ENCODE measurements at places on chromosomes 1 and 21.

DNA sequence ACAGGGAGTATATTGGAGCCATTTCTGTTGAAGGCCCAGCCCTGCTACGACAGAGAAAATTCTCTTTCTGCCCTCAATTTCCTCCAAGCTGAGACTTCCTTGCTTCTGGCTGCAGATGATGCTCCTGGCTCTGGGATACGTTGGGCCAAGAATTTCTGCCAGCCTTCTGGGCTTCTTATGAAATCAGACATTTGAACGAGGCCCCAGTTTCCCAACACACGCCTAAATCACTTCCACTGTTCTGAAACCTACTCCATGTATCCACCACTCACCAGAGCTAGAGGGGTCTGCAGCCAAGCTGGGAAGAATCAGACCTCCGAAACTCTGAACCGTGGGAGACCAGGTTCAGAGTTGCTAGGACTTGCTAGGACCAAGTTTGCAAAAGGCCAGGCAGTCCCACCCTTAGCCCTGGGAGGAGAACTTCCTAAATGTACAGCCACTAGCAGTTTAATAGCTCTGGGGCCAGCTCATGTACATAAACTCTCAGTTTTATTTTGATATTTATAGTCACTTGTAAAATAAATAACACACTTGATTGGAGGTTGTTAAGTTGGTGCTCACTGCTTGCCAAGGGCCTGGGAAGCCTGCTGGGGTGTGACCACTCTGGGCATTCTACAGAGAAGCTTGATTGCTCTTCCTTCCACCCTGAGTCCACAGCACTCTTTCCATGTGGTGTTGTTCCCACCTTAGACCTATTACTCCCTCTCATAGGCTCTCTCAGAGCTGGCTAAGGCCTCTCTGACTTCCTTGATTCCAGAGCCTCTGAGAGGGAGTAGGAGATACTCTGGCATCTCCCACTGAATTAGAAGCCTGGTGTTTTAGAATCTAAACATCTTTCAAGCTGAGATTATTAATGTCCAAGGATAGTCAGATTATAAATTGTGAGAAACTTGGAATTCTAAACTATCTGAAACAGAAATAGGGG, 83.4 kb upstream of the TRABD2B start:
- no peak for DNase-seq

GRCh38 chr1:246001142-246001836, 505.8 kb downstream of the SMYD3 start:
- no peak for DNase-seq

DNA sequence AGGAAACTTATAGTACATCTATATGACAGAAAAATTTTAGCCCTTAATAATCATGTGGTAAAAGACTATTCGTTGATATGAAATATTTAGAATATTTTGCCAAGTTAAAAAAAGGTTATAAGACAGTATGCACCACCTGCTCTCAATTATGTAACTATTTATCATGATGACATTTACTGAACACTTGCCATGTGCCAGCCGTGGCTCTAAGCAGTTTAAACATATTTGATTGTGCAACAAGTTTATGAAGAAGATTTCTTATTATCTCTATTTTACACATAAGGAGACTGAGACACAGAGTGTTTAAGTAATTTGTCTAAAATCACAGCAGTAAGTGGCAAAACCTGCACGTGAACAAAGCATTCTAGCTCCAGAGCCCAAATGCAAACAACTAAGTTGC, 199.3 kb upstream of the JUN start:
- no peak for DNase-seq

GRCh38 chr1:45863218-45863617, 59.8 kb downstream of the MAST2 start:
- no peak for DNase-seq

- no peak for DNase-seq
Observed at GRCh38 chr1:7657287-7658016, 113.6 kb upstream of the VAMP3 start.

DNA sequence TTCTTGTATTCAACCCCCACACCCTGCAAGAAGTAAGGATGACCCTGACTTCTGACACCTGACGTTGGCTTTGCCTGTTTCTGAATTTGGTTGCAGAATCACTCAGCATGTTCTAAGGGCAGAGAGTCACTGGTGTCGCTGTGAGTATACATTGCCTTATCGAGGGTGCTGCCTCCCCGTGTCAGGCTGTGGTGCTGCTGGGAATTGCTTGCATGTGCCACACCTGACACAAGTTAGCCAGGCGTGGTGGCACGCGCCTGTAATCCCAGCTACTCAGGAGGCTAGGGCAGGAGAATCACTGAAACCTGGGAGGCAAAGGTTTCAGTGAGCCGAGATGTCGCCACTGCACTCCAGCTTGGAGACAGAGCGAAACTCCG, 45.9 kb downstream of the WDR4 start:
- DNase-seq: no peak

DNA sequence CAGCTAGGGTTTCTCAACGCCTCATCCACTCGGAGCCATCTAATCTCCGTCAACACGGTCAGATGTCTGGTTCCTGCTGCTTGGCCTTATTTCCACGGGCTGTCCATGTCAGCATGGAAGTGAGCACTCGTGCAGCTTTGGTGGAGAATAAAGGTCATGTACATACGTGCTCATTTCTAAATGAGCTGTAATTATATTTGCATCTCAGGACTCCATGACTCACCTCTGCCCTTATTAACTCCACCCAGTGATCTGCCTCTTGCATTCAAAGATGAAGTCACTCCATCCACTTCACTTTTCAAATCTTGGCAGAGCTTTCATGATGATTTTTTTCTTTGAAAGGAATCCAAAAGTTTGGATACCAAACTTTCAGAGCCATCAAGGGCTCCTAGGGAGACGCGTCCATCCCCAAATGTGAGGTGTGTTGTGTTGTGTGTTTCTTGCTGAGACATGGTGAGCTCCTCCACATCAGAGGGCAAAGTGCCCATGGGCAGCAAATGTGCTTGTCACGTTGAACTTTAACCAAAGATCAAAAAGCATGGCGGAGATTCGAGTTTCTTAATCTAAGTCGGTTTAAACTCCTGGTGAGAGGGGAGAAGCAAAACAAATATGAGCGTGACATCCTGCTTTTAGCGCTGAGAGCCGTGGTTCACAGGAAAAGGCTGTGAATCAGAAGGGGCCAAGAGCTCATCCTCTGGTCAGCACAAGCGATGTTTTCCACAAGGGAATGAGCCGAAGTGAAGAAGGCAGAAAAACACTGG, 68.6 kb upstream of the ERRFI1 start:
- no peak for DNase-seq

- DNase-seq: no peak
Observed at GRCh38 chr1:47407481-47407880, 8.6 kb upstream of the FOXE3 start.

GRCh38 chr1:188170411-188170810, 1341.7 kb downstream of the PLA2G4A start:
- DNase-seq: no peak

GRCh38 chr1:200838676-200839445, 33.9 kb upstream of the GPR25 start:
- no peak for DNase-seq

GRCh38 chr1:32647308-32648134, 2.8 kb downstream of the ZBTB8OS start:
- DNase-seq: no peak

- no peak for DNase-seq
Observed at GRCh38 chr1:166040202-166040997, 126.4 kb downstream of the FAM78B start.
